ENCODE measurements at places on chromosomes 16 and 17. TPM values are rescaled to one million over a fixed set of nuclear protein-coding genes. Genes with fewer than 3 reads are reported as not detected.

Gene CSF3
- total RNA-seq: 4.0 TPM

Gene PABPN1L
- total RNA-seq: not detected

Gene ODAD4
- 0.98 TPM for total RNA-seq

Gene TBCD
- 52.5 TPM for total RNA-seq

Gene MEFV
- total RNA-seq: not detected

Gene MYL11
- total RNA-seq: not detected

Gene TBC1D3K
- total RNA-seq: not detected

Gene MC1R
- 4.2 TPM for total RNA-seq

Gene COG8
- 29.5 TPM for total RNA-seq

Gene TPPP3
- total RNA-seq: not detected

Gene LSM12
- 123 TPM for total RNA-seq

Gene MYO15A
- not detected for total RNA-seq

Gene RFNG
- total RNA-seq: 46.7 TPM

Gene TBX2
- total RNA-seq: 8.5 TPM

Gene LRRC37B
- 7.4 TPM for total RNA-seq

Gene NPIPB13
- 0.29 TPM for total RNA-seq

Gene DNAH3
- total RNA-seq: under 0.01 TPM

Gene SYNRG
- total RNA-seq: 7.3 TPM
